ENCODE measurements at places on chromosomes 3 and 15.

DNA sequence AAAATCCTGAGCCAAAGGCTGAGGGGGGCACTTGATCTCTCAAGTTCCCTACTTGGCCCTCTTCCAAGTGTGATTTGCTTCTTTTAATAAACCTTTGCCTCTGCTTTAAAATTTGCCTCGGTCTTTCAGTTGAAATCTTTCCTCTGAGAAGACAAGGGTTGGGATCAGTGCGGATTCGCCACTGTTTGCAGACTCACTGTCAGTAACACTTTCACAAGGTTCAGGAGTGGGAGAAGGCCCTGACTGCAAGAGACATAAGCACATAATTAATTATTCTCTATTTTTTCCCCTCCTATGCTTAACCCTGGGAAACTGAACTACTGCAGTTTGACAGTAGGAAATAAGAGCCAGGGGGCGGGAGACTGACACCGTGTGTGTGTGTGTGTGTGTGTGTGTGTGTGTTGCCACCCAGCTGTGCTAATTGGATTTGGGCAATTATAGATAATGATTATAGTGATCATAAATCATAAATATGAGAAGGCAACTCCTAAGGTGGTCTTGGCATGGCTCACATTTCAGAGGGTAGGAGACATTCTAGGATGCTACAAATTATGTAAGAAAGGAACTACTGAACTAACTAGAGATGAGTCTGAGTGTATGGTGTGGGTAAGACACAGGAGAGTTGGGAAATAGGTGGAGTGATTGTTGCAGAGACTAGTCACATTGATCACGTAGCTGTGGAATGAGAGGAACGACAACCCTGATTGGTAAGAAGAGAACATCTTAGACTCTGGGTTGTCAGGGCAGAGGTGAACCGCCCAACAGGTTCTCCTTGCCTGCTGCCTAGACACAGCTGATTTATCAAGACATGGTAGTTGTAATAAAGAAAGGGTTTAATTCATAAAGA, 5.5 kb upstream of the ZNF662 start:
- DNase-seq: no peak

- no peak for DNase-seq
These were observed 426.3 kb downstream of the MECOM start for GRCh38 chr3:169237201-169237600.

DNA sequence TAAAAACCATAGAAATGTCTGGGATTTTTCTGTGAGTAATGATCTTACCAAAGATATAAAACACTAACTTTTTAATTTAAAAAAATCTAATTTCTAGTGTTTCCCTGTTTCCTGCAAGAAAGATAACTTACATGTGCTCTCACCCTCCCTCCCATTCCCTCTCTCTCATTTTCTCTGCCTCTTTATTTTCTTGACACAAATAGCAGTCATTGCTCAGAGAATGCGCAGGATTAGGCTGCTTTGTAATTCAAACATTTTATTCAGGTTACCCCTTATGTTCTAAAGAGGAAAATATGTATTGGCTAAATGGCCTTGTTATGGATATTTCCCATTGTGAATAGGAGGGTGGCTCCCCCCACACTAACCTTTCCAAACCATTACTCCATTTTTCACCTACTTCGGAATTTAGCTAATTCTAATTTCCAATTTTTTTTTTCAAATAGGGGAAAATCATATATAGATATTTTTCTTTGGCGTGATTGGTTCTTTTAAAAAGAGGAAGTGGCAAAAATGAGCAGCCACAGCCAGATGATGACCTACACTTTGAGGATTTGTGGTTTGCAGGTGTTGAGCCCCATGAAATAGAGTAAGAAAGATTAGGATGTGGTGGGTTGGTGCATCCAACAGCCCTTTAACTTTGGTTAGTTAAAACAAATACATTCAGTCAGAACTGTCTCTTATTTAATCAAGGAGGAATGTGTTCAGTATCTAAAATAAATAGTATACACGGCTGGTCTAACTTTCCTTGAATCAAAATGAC, 554.4 kb downstream of the IGSF11 start:
- DNase-seq: no peak

DNA sequence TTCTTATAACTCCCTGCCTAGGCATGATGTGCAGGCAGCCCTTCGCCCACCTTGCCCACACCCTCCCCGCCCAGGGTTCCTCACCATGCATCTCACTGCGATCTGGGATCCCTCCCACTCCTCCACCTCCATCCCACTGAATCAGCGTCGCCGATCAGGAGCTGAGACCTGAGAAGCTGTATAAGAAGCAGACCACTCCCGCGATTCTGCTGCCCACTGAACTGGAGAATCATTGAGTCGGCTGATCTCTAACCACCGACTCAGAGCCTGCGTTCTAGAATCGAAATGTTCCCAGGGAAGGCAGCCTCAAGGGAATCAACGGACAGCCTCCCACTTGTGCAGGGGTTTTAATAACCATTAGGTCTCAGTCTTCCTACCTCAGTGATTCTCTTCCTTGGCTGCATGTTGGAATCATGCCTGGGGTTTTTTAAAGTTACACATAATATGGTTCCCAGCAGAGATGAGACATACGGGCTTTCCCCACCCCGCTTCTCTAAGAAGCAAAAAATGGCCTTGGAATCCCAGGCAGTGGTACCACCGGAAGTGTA, 60.2 kb downstream of the TMEM44 start:
- no peak for DNase-seq

DNA sequence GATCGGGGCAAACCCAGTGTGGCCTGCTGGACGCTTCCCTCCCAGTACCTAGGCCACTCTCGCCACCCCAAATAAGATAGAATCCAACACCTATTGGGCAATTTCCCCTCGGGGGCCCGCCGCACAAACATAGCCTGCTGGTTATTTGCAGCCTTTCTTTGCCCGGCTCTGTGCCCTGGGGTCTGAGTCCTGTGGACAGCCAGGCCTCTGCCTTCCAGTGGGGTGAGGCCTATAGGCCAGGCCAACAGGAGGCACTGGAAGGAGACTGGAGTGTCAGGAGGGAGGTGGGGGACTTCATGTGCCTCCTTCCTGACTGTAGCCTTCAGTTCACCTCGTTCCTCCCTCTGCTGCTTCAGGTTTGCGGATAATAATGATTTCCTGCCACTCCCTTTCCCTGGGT, 47.4 kb upstream of the LDHAL6B start:
- no peak for DNase-seq

DNA sequence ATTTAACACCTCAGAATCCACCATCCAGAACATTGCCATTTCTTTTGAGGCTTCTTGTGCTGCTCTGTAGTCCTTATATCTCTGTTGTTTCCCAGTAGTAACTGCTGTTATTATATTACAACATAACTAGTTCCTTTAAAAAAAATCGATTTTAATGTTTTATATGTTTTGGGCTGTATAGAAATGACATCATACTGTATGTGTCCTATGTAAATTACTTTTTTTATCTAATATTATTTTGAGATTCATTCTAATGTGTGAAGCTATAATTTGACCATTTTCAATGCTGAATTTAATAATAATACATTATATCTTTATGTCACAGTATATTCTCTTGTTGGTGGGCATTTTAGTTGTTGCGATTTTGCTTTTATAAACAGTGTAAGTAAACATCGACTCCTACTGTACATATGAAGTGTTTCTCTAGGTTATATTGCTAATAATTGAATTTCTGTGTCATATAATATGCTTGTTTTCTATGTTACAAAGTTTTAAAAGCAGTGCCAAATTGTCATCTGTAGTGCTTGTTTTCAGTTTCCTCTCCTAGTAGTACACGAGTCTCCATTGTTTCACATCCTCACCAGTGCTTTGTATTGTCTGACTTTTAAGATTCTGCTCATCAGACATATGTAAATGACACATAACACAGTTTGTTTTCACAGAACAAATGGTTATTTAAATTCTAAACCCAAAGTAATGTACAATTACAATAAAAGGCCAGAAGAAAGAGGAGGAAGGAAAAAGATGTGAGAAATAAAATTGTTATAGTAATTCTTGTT, 172.0 kb upstream of the LRRFIP2 start:
- DNase-seq: no peak

DNA sequence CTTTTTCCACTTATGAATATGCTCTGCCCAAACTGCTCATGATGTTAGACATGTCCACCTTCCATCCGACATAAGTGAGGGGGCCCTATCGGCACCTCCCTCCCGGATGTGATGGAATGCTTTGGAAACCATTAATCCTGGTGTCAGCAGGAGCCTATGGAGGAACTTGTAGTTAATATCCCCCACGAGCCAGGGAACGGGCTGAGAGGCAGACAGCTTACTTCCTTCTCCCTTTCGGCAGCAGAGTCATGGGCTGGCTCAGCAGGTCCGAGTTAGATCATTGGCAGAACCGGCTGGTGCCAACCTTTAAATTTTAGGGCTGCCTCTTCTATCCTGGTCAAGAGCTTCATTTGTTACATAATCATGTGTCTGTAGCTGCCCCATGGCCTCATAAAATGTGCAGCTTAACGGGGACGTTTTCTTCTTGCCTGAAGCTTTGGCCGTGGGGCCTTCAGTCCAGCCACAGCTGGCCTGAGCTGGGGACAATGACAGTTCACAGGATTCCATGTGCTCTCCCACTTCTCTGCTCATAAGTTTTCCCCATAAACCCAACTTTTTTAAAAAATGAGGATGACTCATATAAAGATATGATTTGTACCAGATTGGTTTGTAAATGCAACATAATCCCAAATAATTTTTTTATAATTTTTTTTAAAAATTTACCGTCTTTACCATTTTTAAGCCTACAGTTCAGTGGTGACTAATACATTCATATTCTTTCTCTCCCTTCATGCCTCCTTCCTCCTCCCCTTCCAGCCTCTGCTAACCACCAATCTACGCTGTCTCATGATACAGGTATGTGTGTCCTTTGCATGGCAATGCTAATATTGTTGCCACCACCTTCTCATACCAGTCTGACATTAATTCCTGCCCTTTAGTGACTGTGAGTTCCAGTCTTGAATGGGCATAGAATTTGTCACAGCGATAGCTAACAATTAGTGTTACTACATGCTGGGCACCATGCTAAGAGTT, 62.2 kb upstream of the RGMA start:
- DNase-seq: no peak

- no peak for DNase-seq
These were observed 21.6 kb upstream of the RARRES1 start for GRCh38 chr3:158753854-158754253.

All from NCI-H187 (cell line).